GM03348 (cell line): ENCODE measurements at places on chromosomes 2 and 18.

DNA sequence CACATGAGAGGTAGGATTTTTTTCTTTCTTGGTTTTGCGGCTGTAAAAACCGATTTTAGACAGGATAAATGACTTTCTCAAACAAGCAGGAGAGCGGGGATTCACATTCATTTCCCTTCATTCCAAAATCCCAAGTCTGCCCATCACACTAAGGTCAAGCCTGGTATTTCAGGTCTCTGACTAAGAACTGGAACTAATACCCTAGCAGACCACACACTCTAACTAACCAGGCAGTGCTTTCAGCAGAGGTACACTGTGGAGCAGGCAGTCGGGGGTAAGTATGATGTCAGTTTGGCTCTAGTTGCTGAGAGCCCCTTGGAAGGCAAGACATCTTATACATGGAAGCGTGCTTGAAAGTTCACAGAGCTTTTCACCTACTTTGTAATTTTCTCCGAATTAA, 128.1 kb upstream of the LHCGR start:
- no peak for DNase-seq

DNA sequence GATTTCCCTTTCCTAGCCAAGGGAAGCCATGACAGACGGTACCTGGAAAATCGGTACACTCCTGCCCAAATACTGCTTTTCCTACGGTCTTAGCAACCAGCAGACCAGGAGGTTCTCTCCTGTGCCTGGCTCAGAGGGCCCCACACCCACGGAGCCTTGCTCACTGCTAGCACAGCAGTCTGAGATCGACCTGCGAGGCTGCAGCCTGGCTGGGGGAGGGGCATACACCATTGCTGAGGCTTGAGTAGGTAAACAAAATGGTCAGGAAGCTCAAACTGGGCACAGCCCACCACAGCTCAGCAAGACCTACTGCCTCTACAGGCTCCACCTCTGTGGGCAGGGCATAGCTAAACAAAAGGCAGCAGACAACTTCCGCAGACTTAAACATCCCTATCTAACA, 6.8 kb upstream of the CD207 start:
- DNase-seq, result no peak

- no peak for DNase-seq
Observed at GRCh38 chr2:158603205-158603604, 146.5 kb downstream of the PKP4 start.

GRCh38 chr2:126220331-126220730, 435.6 kb upstream of the GYPC start:
- DNase-seq, result no peak

- DNase-seq, result peak; percentile 67
Observed at GRCh38 chr2:39913648-39914461, 134.8 kb upstream of the THUMPD2 start.

DNA sequence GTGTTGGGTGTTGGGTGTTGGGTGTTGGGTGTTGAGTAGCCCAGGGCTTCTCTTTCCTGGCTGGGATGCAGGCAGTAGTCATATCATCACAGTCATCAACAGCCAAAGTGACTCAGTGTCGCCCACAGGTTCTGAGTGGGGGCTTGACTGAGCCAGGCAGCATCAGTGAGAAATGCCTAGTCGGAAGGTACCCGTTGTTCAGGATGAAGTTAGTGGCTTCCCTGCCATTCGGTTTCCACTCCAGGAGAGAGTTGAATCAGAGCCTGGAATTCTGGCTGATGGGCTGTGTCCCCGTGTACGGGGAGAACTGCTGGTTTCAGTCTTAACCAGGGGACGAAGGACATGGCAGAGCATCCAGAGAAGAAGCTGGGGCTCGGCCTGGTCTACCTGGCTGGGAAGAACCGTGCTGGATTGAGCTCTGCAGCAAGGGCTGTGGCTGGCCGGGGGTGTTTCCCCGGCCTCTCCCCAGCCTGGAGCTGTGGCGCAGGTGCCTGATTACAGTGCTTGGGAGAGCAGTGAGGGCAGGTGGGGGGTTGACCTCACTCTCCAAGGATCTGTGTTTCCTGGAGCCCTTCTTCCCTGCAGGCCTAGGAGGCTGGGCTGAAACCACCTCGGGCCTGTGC, 49.4 kb downstream of the AGAP1 start:
- DNase-seq, result peak; percentile 28
